ENCODE measurements at places on chromosomes 6 and 20. TPM values are rescaled to one million over a fixed set of nuclear protein-coding genes. Genes with fewer than 3 reads are reported as not detected.

UST gene
- total RNA-seq: 31.9 TPM

PRL gene
- total RNA-seq: not detected

SLC17A1 gene
- total RNA-seq: not detected

LINC00237 gene
- 0.69 TPM for total RNA-seq

NRSN2 gene
- total RNA-seq: 19.4 TPM

LEMD2 gene
- 57.3 TPM for total RNA-seq

OGFRL1 gene
- total RNA-seq: 9.0 TPM

PGC gene
- total RNA-seq: not detected

FAM184A gene
- total RNA-seq: 12.1 TPM

DNA sequence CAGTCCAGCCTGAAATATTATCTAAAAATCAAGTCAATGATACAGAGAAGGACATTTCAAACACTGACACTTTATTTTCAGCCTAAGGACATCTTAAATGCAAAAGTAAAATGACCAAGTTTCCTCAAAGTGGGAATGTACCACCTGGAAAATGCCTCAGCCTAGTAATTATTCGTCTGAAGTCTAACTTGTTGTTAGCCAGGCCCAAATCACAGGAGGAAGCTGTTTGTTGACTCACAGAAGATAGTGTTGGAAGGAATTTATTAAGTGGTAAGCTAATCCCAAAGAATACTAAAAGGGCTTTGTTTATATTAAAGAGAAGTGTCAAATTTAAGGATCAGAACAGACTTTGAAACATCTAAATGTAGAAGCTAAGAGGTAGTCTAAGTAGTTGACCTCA is 2.5 kb downstream of the PDE7B start:
- no peak for DNase-seq
- no peak overlapping the region for H3K27ac ChIP-seq
- no peaks in the 10 kb centered on the region for H3K36me3 ChIP-seq
- no peak overlapping the region for H3K4me3 ChIP-seq

GRCh38 chr20:46406986-46407670 is 713 bp upstream of the ELMO2 start:
- no peak for DNase-seq
- peaks cover 10% of the 10 kb centered on the region for H3K4me1 ChIP-seq
- no peaks in the 10 kb centered on the region for H3K36me3 ChIP-seq

DNA sequence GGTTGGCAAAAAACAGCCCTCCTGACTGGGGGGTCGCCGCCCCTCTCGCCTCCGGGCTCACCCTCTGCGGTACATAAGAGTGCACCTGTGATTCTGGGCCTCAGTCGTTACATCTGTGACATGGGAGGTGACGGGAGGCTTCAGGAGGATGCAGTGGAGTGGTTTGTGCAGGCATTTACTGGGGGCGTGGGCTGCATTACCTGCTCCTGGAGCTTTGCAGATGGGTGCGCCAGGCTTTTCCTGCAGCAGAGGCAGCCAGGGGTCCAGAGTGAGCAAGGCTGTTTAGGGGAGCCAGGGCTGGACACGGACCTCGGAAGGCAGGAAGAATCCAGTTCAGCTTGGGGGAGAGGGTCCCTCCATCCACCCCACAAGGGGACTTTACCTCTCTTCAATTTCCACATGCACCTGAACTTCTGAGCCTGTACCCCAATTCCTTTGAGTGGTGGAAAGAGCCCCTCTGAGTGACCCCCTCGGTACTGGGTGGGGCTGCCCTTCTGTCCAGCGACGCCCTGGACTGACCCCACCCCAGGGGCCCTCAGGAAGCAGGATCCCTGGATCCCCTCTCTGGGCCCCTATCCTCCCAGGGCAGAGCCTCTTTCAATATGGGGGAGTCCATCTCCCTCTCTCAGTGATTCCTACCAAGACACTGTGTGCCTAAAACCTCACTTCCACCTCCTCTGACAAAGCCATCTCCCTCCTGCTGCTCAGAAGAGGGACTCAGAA is 134.0 kb downstream of the TAF4 start:
- no peaks in the 10 kb centered on the region for H3K27me3 ChIP-seq
- DNase-seq: peak; percentile 40
- H3K27ac ChIP-seq: no peak overlapping the region
- H3K4me1 ChIP-seq: peaks cover 12% of the 10 kb centered on the region
- no peaks in the 10 kb centered on the region for H3K36me3 ChIP-seq

DNA sequence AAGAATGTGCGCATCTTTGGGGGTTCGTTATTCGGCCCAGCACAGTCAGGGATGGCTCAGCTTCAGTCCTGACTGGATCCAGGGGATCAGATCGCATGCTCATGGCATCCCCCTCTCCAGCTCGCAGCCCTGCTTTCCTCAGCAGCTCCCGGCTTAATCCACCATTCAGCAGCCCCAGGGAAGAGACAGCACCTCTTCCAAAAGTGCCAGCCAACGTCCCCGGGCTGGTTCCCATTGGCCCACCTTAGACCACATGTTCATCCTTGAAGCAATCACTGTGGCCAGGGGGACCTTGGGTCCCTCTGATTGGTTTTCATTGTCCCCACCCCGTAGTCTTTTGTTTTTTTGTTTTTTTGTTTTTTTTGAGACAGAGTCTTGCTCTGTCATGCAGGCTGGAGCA is 188.7 kb downstream of the ZMYND8 start:
- DNase-seq: no peak
- no peaks in the 10 kb centered on the region for H3K36me3 ChIP-seq
- H3K4me1 ChIP-seq: no peaks in the 10 kb centered on the region
- H3K4me3 ChIP-seq: no peak overlapping the region

GRCh38 chr20:36497856-36498255 is 43.5 kb upstream of the MYL9 start:
- H3K4me1 ChIP-seq: no peaks in the 10 kb centered on the region
- no peaks in the 10 kb centered on the region for H3K27me3 ChIP-seq
- no peak for DNase-seq
- no peak overlapping the region for H3K27ac ChIP-seq

DNA sequence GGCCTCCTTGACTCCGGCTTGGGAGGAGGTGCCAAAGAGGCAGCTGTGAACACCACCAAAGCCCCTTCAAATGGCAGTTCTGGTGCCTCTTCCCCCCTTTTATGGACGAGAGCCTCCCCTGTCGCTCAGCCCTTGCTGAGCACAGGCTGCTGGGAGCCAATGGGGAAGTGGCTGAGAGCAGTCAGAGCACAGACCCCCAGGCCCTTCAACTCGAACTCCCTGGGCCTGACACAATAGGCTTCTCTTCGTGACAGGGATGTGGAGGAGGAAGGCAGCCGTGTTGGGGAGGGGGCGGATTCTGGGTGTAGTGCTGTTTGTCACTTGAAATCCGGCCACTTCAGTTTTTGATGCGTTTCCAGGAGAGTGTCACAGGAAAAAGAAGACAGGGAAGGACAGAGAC is at the start of gene PDYN:
PDYN (minus strand) TSS at position 73 of the 400 bp plus-strand sequence. CDS start 10,974 bp downstream, outside the sequence.
- H3K4me3 ChIP-seq: no peak within 1 kb of the TSS
- no peaks in the 10 kb centered on the region for H3K36me3 ChIP-seq
- H3K27ac ChIP-seq: no peak within 1 kb of the TSS

DNA sequence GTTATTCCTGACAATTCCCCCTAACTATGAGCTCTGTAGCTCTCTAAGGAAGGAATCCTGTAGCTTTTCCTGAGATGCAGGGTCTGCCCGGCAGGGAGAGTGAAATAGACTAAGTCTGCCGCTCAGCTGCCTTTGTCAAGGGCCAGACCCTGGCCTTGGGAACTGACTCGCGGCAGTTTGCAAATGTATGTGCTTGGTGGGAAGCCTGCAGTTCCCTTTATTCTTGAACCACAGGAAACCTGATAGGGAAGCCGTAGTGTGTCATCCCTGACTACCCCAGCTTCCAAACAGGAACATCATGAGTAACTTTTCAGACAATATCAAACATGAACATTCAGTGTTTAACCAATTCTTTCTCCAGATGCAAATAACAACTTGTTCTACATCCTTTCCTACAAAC is 78.7 kb upstream of the IFNGR1 start:
- no peaks in the 10 kb centered on the region for H3K36me3 ChIP-seq
- no peak overlapping the region for H3K4me3 ChIP-seq
- peaks cover 10% of the 10 kb centered on the region for H3K4me1 ChIP-seq
- no peaks in the 10 kb centered on the region for H3K27me3 ChIP-seq
- no peak overlapping the region for H3K27ac ChIP-seq
- peak; percentile 82 for DNase-seq

GRCh38 chr20:35243986-35244385 is 17.5 kb downstream of the MMP24 start:
- peaks cover 10% of the 10 kb centered on the region for H3K4me1 ChIP-seq
- H3K27ac ChIP-seq: no peak overlapping the region
- DNase-seq: no peak
- H3K27me3 ChIP-seq: no peaks in the 10 kb centered on the region
- H3K36me3 ChIP-seq: no peaks in the 10 kb centered on the region

- H3K4me1 ChIP-seq: peaks cover 15% of the 10 kb centered on the region
- no peak for DNase-seq
- no peaks in the 10 kb centered on the region for H3K36me3 ChIP-seq
- H3K27me3 ChIP-seq: no peaks in the 10 kb centered on the region
- H3K27ac ChIP-seq: no peak overlapping the region
Observed at GRCh38 chr20:58882704-58883089, 30.2 kb downstream of the GNAS start.

DNA sequence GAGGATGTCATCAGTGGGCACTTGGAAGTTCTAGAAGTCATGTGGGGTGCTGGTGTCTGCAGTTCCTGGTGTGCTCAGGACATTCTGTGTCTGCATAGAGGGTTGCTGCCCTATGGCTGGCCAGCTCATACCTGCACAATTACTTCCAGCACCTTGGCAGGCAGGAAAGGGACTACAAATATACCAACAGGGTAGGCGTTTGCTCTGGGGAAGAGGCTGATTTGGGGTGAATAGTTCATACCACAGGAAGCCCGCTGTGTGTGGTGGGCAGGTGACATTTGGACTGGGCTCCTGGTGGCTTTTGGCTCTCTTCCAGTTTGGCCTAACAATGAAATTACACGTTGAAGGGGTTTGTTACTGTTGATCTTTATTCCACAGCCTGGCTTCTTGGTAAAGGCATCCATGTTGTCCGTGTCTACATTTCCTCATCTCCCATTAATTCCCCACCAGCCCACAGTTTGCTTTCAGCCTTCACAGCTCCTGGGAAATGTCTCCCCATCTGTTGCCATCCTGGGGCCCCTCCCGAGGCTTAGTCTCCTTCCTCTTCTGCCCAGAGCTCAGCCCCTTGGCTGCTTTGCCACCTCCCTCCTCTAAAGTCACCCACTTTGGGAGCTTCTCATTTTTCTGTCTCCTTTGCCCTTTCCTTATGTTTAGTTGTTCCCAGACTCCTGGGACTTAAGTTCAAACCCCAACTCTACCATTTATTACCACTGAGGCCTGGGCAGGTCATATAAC is 88.1 kb downstream of the RSPH3 start:
- no peaks in the 10 kb centered on the region for H3K36me3 ChIP-seq
- H3K4me3 ChIP-seq: no peak overlapping the region
- H3K27me3 ChIP-seq: no peaks in the 10 kb centered on the region
- no peak for DNase-seq

- DNase-seq: no peak
- H3K36me3 ChIP-seq: no peaks in the 10 kb centered on the region
- H3K4me1 ChIP-seq: no peaks in the 10 kb centered on the region
- H3K27me3 ChIP-seq: no peaks in the 10 kb centered on the region
- no peak overlapping the region for H3K4me3 ChIP-seq
Observed at GRCh38 chr20:10109641-10110040, 74.9 kb downstream of the ANKEF1 start.

GRCh38 chr6:141677598-141678211 is 455.0 kb upstream of the GJE1 start:
- no peak for DNase-seq
- no peak overlapping the region for H3K27ac ChIP-seq
- no peak overlapping the region for H3K4me3 ChIP-seq
- H3K4me1 ChIP-seq: no peaks in the 10 kb centered on the region
- no peaks in the 10 kb centered on the region for H3K27me3 ChIP-seq

DNA sequence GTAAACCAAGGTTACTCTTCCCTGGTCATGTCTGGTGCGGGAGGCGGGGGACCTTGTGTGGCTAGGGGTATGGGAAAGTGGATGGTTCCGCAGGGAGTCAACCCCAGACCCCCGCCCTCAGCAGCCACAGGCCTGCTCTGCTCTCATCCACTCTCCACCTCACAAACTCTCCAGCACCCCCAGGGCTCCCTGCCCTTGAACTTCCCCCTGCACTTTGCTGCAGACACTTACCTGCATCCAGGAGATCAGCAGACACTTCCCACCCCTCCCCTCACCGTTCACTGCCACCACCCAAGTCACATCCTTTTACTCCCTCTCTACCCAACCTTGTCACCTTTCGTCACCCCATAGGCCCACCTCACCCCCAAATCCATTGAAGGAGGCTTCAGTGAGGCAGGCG is 3.9 kb upstream of the RAET1L start:
- no peak for DNase-seq
- H3K27me3 ChIP-seq: peaks cover 7% of the 10 kb centered on the region
- H3K36me3 ChIP-seq: no peaks in the 10 kb centered on the region
- H3K4me1 ChIP-seq: no peaks in the 10 kb centered on the region
